ENCODE measurements at places on chromosomes 6 and 20.

- DNase-seq: peak; percentile 23
These were observed 11.7 kb downstream of the SFT2D1 start for GRCh38 chr6:166330612-166331011.

DNA sequence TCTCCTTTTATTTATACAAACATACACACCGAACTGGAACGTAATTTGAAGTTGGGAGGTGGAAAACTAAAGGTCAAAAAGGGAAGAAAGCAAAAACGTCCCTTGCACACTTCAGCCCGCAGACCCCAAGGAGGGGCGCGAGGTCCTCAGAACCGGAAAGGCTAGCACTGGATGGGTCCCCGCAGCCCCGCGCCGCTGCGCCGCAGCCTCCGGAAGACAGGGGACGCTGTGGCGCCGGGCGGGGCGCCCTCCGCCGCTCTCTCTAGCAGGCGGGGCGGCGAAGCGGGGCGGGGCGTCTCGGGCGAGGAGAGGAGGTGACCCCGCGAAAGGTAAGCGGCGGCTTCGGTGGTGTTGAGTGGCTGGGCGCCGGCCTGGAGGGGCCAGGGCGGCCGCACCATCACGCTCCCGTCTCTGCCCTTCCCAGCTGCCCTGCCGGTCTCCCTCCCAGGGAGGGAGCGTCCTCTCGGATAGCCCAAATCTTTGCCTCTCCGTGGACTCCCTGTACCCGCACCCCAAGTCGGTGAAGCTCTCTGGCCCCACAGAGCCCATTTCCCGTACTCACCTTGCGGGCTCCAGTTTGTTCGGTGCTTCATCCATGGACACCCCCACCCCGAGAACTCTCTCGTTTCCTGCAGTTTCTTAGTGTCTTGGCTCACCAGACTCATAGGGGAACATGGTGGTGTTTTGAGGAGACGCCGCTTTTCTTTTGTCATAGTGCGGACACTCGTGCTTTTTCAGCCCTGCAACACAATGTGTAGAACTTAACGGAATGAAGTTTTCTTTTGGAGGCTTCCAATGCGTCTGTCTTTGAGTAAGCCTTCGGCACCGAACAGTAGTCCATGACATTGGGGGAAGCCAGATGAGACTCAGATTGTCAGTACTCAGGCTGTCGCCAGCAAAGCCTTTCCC lies at the start of gene SMIM8:
SMIM8 (plus strand) TSS at position 285 of the 909 bp plus-strand sequence. CDS start 14,444 bp downstream, outside the sequence.
- DNase-seq: peak; percentile 77

DNA sequence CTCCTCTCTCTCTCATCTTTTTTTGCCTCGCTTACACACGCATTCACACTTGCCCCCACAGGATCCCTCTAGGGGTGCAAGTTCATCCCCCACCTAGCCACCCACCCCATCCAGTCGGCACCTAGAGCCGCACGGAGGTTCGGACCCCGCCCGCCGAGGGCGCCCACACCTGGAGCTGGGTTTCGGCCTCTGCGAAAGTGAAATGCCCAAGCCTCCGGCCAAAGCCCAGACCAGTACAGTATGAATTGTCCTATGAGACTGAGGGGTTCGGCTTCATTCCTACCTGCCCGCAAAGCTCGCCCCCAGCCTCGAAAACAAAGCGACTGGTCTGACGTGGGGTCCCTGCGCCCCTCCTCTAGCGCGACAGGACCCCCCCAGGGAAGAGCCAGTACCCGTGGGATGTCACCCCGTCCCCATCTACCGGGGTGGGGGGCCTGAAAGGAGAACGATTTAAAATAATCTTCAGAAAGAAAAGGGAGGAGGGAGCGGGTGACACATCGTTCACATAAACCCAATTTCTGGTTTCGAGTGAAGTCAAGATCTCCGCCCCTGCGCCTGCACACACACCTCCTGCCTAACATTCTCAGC lies 1.5 kb downstream of the TFAP2A start:
- no peak for DNase-seq

DNA sequence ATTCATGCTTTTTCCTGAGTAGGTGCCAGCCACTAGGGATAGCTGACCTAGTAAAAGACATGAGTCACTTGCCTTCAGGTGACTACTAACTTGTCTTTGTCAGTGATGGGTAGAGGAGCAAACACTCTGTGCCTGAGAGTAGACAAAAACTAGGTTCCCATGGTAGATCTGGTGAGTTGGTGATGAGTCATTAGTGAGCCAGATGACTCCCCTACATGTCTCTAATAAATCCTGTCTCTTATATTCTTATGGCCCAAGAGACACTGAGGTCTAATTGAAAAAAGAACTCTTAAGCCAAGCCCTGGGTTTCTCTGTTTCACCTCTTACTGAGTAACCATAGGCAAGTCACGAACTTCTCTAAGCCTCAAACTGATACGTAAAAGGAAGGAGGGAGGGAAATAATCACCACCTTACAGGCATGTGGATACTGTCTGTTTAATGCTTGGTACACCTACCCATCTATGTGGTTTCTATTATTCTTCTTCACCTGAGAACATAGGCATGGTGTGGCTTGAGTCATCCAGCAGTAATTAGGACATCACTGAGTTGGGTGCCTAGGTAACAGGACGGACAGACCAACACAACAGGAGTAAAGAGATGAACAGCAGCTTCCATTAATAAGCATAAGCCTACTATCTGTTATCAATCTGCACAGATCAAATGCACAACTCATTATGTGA lies 20.3 kb downstream of the TTPAL start:
- DNase-seq: peak; percentile 71

- peak; percentile 55 for DNase-seq
These were observed 83.0 kb downstream of the RTN4IP1 start for GRCh38 chr6:106546261-106546690.

All from myocyte (in vitro differentiated cells).